ENCODE measurements at places on chromosomes 7 and 10.

GRCh38 chr7:148058092-148058491, 532.5 kb upstream of the C7orf33 start:
- no peak for DNase-seq

- no peak for DNase-seq
Measured at GRCh38 chr7:77388055-77388641, 28.0 kb downstream of the GSAP start.

DNA sequence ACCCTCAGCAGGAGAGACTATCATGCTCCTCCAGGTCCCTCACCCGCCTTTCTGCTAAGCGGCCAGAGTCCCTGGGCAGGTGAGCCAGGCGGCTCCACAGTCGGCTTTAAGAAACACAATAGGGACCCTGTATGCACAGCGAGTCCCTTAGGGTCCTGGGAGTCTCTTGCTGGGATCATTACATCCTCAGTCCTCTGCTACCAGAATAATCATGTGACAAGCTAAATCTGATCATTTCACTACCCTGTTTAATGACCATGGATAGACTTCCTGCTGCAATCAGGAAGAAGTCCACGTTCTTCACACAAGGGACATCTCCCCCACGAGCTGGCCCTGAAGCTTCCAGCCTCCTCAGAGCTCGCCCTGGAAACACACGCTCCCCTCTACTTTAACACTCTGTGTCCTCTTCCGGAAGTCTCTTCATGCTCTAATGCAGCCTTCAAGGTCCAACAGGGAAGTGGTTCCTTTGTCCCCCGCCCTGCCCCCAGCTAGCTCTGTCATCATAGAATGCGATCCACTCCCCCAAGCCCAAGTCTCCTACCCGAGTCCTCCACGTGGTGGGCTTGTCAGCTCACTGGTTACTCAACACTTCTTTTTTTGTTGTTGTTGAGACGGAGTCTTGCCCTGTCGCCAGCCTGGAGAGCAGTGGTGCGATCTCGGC, 101.5 kb downstream of the RNF216 start:
- DNase-seq = no peak

- no peak for DNase-seq
Measured at GRCh38 chr10:62015994-62016393, 114.5 kb downstream of the ARID5B start.

- peak; percentile 83 for DNase-seq
Measured at GRCh38 chr7:27677912-27678612, 15.4 kb upstream of the HIBADH start.

DNA sequence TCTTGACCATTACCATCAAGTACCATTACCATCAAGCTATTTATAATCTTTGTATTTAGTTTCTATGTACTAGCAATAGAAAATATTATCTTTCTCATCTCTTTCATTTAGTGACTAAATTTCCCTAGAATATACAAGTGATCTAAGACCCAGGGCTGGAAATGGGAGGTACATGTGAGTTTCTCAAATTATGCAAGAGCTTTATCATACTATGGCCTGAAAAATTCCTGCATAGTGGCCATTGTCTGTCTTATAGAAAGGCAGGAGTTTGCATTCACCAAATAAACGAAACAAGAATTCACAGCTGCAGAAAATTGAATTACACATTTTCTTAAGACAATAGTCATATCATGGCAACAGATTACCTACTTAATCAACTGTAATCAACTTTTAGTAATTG, 50.7 kb upstream of the HDAC9 start:
- DNase-seq = no peak

DNA sequence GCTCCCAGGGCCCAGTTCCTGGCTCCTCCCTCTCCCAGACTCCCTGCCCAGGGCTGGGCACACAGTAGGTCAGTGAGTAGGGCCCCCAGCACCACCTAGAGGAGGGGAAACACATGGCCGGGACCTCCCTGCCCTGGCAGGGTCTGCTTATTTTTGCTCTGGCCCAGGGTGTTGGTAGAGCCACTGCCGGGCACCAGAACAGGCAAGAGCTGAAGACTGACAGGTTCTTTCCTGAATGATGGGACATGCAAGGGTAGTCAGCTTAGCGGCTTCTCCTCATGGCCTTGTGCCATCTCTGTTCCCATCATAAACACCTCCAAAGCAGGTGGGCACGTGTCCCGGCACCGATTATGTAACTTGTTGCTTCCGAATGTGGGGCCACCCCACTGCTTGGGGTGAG, 86.5 kb downstream of the NEURL1 start:
- no peak for DNase-seq

- DNase-seq = no peak
Measured at GRCh38 chr7:114086537-114086913, 167.7 kb upstream of the PPP1R3A start.

DNA sequence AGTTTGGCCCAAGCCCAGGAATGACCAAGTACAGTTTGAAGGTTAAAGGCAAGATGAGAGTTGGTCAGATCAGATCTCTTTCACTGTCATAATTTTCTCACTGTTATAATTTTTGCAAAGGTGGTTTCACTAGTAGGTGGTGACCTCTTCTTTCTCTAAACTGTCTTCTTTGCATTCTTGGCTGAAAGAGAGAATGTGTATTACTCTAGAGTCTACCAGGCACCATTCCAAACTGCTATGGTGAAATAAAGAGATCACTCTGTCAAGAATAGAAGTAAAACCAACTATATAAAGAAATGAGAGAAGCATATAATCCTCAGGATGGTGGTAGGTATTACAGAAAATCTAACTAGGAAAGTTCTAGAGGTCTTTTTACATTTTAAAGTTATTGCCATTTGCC, 72.7 kb downstream of the DYNC1I1 start:
- DNase-seq = no peak

DNA sequence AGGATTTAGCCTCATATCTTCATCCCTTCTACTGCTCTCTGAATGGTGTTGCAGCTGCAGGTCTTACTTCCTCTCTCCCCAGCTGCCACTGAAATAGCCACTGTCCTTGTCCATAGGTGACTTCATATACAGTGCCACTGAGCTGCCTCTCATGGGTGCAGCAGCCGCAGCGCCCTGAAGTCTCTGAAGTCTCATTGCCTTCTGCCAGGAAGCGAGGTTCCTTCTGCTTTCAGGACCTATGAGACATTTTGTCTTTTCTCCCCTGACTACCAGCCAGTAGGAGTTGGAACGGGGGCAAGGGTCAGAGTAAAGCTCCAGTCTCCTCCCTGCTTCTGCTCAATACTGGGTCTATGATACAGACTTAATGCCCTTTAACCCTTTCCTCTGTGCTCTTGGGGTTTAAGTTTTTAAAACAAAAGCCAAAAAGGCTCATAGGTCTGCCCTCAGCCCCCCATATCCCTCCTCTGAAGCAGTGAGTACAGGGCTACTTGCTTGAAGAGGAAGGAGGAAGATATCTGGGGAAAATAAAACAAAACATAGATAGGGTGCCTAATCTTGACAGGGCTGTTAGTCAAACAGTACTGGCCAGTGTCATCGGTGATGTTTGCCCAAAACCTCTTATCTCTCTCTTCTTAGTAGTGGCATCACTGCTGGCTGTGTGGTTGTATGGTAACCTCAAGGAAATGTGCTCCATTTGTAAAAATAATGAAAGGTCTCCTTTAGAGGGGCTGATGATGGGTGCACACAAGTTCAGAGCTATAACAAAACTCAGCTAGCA, 7.1 kb downstream of the PLCE1 start:
- no peak for DNase-seq

GRCh38 chr10:48751730-48752129, 67.1 kb downstream of the WDFY4 start:
- no peak for DNase-seq

- DNase-seq = no peak
Measured at GRCh38 chr7:96238474-96238873, 83.4 kb downstream of the SLC25A13 start.

DNA sequence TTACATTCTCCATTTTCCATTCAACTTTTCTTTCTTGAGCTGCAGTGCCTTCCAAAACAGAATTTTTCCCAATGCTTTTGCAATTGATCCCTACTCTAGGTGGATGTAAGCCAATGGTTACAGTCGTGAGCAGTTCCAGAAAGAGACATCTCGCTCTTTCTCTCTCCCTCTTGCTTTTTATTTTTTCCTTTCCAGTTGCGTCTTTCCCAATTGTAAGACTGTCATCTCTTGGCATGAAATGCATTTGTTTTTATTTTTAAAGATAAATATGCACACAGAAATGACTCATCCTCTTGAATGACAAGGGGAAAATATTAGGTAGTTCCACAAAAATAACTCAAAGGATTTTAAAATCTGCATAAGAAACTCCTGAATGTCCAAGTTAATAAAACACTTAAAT, 25.1 kb downstream of the GLI3 start:
- no peak for DNase-seq

- DNase-seq = no peak
Measured at GRCh38 chr7:85232068-85232467, 45.2 kb upstream of the SEMA3D start.

DNA sequence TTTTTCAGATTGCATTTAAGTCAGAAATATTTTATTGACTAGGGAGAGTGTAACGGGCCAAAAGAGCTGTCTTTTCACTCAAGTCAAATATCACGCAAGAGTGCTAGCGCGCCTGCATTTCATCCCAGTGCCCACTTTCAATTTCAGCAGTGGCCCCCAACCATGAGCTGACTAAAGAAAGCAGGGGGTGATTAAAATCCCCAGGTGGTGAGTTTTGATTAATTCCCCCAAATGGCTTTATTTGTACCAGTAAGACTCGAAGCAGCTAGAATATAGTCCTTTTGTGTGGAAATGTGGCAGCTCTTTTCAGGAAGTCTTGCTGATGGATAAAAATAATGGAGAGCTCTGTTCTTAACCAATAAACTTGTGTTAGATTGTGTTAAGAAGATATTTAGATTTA, 35.3 kb downstream of the TRUB1 start:
- DNase-seq = no peak

- no peak for DNase-seq
Measured at GRCh38 chr7:89837515-89837914, 316.8 kb upstream of the STEAP1 start.

DNA sequence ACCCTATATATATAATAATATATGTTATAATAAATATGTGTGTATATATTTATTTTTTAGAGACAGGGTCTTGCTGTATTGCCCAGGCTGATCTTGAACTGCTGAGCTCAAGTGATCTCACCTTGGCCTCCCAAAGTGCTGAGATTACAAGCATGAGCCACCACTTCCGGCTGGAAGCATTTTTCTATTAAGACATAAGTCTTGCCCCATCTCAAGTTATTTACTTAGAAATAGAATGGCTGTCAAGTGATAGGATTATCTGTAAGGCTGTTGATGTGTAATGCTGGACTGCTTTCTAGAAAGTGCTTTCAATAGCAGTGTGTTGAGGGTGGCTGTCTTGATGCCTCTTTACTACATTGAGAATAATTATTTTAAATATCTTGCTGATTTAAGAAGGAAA, 65.2 kb downstream of the ZMYND11 start:
- DNase-seq = no peak

DNA sequence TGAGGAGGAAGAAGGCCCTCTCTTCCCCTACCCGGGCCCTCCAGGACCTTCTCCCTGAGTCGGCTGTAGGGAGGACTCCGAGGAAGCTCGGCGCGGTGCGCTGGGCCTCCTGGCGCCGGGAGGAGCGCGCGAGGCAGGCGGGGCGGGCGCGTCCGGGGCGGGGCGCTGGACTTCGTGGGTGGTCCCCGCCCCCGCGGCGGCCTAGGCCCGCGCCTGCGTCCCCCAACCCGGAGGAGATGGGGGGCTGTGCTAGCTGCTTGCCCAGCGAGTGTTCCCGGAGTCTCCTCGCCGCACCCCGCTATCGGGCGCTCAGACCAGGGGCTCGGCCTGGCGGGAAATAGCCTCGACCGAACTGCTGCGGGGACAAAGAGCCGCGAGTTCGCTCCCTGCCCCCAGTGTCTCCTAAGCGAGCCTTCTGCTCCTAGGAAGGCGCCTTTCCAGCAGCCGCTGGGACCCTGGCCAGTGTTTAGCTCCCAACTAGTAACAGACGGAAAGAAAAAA, 19.2 kb upstream of the SMO start:
- no peak for DNase-seq

GRCh38 chr10:31595992-31596391, 277.0 kb downstream of the ZEB1 start:
- DNase-seq = no peak

GRCh38 chr10:20406281-20407104, 490.6 kb downstream of the NEBL start:
- no peak for DNase-seq

- no peak for DNase-seq
Measured at GRCh38 chr7:55516409-55516808, 55.9 kb downstream of the VOPP1 start.

GRCh38 chr10:49070701-49071100, 44.6 kb downstream of the VSTM4 start:
- DNase-seq = no peak

- no peak for DNase-seq
Measured at GRCh38 chr7:98097042-98097645, 9.5 kb upstream of the LMTK2 start.

GRCh38 chr10:117448802-117449201, 73.6 kb upstream of the PDZD8 start:
- no peak for DNase-seq

DNA sequence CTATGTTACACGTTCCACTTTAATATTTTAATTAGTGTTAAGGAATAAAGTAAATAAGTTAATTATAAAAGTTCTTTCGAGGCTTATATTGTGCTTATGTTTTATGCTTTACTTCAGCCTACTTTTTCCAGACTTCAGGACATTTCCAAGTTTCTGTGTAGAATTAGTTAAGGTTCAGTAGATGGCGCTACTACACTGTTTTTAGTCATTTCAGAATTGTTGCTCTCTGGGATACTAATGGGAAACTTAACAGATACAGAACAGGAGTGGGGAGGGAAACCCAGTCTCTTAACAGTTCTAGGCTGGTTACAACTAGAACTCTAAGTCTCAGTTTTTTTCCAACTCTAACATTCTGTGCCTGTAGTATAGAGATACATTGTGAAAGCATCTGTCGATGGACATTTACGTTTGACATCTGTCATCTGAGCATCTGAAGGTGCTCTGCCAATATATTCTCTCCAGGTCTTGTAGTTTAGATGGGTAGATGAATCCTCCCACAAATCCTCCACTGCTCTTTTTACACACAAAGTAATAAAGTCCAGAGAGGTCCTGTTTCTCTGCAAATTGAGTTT, 56.8 kb upstream of the FAM171A1 start:
- peak; percentile 42 for DNase-seq

DNA sequence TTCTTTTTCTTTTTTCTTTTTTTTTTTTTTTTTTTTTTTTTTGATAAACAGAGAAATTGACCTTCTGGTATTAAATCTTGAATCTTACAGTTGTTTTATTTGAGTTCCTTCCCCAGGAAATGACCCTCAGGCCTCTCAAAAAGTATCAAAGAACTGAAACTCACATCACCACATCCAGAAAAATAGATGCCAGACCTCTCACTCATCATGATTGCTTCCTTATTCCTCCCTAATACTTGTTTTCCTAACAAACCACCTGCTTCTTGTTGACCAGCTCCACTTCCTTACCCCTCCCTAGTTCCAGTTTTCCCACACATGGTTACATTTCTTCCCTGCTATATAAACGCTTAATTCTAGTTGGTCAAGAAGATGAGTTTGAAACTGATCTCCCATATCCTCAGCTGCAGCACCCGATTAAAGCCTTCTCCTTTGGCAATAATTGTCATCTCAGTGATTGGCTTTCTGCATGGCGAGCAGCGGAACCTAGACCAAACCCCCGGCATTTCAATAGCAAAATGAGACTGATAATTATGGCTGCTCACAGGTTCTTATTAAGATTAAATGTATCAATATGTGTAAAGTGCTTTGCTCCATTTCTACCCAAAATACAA, 681.1 kb upstream of the AUTS2 start:
- no peak for DNase-seq

- no peak for DNase-seq
Measured at GRCh38 chr10:69360485-69361302, 56.0 kb downstream of the TACR2 start.
